ENCODE measurements at places on chromosomes 5 and 9. TPM values are rescaled to one million over a fixed set of nuclear protein-coding genes. Genes with fewer than 3 reads are reported as not detected.

CCNJL gene
- 0.03 TPM for polyA plus RNA-seq

GABRA1 gene
- not detected for polyA plus RNA-seq

SLC1A3 gene
- polyA plus RNA-seq: 1.2 TPM

TMEM252 gene
- polyA plus RNA-seq: not detected

CCL28 gene
- 0.32 TPM for polyA plus RNA-seq

C9 gene
- not detected for polyA plus RNA-seq

GRXCR2 gene
- polyA plus RNA-seq: not detected

PCDHGA1 gene
- not detected for polyA plus RNA-seq

GPR150 gene
- polyA plus RNA-seq: not detected

NSD1 gene
- polyA plus RNA-seq: 19.0 TPM

PCDHGA5 gene
- not detected for polyA plus RNA-seq

PRUNE2 gene
- polyA plus RNA-seq: 1.5 TPM

TMEM174 gene
- not detected for polyA plus RNA-seq

PCDHA3 gene
- polyA plus RNA-seq: not detected

ERAP2 gene
- polyA plus RNA-seq: 20.4 TPM

GRCh38 chr5:141172381-141173204 is at the start of gene PCDHB7:
TSS of gene PCDHB7 (plus strand) at chr5:141172644. CDS start at chr5:141172836, 192 bp downstream.
- no peak for DNase-seq

DNA sequence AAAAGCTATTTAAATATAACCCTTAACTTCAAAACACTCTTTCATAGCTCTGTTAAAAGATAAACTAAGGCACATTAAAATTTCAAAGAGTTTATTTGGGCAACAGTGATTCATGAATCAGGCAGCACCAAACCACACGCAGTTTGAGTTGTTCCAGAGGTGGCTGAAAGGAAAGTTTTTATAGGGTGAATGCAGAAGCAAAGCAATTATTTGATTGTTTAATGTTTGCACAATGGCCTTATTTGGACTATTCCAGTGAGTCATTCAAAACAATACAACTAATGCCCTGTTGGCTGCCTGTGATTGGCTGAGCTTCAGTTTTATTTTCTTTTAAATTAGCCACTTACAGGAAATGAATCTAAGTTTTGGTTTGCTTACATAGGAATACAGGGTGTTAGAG is 125.3 kb downstream of the CEP120 start:
- no peak for DNase-seq

DNA sequence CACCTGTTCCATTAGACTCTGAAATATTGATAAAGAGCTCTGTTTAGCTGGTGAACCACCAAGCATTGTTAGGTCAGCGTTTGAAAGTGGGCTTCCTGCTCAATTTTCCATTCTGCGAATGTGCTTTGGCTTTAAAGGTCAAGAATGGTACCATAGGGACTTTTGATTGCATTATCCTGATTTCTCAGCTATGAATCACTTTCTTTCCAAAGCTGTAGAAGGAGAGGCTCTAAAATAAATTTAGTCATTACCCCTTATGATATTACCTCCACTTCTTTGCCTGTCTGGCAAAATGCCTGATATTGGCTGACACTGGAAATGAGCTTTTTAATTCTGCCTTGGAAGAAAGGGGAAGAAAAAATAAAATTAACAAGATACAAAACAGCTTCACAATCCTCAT is 237.2 kb upstream of the CTNND2 start:
- DNase-seq: no peak

GRCh38 chr5:151259931-151260330 is 6.9 kb downstream of the GM2A start:
- no peak for DNase-seq

- DNase-seq: no peak
Observed at GRCh38 chr5:155826611-155827507, 500.1 kb upstream of the SGCD start.

DNA sequence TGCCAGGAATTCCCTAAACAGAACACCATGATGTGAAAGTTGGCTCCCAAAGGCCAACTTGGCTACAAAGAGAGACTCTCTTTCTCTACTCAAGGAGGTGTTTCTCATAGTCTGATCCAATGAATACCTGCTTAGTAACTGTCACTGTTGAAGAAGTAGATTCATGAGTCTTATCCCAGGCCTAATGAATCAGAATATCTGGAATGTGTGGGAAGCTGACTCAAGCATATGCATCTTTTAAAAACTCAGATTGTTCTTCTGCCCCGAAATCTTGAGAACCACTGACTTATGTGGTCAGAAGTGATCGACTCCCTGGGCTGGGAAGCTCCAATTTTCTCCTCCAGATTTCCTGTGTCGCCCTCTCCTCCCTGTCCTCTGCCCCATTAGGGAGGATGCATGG is 345.6 kb downstream of the PLK2 start:
- DNase-seq: no peak

DNA sequence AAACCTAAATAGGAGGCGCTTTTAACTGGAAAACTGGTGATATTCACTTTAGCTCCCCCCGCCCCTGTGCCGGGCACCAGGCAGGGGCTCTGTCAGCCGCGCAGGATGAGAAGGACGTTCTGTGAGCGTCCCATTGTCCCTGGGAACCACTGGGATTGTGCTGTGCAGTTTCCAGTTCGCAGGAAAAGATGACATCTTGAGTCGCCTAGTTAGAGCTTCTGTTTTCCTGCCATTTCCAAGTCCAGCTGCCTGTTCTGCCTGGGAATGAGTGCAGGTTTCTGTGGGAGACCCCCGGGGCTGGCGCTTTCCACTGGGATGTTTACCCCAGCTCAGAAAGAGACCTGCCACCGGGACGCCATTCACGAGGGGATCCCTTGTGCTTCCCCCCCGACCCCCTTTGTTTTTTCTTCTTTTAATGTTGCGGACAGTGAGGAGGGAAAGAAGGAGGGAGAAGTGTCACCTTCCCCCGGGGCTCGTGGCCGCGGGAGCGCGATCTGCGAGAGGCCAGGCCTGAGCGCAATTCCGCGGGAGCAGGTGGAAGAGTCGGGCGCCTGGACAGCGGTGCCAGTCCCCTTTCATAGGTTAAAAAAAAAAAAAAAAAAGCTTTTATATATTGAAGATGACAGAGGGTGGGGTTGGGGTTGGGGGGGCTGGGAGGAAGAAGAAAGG is 121.5 kb downstream of the RMI1 start:
- DNase-seq: no peak

GRCh38 chr5:126027149-126027548 is 396.1 kb upstream of the GRAMD2B start:
- DNase-seq: no peak

GRCh38 chr5:143427122-143427735 is 23.7 kb upstream of the NR3C1 start:
- DNase-seq: no peak

DNA sequence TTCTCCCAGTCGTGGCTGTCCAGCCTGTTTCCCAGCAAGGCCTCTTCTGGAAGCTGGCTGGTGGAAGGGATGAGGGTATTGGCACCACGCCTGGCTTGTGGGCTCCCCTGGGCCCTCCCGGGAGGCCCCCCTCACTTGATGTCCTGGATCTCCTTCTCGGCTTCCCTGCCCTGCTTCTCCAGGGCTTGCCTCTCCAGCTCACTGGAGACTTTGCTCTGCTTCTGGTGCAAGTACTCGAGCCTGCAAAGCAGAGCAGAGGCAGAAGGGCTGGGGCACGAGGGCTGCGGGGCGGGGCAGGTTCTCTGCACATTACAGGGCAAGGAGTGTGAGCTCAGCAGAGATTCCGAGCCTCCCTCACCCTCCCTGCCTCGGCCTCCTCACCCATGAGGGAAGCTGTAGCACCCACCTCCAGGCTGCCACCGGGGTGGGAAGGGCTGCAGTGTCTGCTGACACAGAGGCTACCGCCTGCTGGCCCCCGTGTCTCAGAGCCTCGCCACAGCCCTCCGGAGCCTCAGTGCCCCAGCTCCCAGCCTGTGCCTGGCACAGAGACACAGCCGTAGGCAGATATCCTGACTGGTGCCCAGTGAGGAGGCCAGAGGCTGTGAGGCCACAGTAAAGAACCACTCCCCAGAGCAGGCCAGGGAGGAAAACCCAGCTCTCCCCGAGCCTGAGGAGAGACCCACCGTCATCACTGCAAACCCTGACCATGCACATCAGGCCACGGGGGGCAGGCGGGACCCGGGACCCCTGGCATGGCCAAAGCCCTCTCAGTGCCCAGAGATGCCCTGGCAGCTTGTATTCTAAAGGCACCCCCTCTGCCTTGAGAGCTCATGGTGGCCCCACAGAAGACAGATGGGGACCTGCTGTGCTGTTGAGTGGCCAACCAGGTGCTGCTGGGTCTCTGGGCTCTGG is 7.2 kb downstream of the SNAPC4 start:
- DNase-seq: no peak

- DNase-seq: no peak
Observed at GRCh38 chr9:112245126-112245525, 70.0 kb upstream of the SUSD1 start.

DNA sequence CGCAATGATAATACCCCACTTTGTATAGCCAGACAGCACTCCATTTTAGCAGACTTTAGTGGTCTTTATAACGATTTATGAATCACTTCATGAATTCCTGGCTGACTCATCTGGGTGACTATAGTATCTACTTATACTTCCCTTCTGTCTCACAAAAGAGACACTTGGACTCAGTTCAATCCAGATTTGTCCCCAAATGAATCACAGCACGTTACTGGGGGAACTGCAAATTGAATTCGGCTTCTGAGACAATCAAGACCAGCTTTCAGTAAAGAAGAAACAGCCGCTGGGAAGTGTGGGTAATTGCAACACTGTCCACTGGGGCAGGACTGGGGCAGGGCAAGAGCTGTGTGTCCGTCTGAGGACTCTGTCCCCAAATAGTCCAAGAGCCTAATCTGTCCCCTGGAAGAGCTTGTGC is 337.3 kb upstream of the RFX3 start:
- DNase-seq: peak; percentile 1

DNA sequence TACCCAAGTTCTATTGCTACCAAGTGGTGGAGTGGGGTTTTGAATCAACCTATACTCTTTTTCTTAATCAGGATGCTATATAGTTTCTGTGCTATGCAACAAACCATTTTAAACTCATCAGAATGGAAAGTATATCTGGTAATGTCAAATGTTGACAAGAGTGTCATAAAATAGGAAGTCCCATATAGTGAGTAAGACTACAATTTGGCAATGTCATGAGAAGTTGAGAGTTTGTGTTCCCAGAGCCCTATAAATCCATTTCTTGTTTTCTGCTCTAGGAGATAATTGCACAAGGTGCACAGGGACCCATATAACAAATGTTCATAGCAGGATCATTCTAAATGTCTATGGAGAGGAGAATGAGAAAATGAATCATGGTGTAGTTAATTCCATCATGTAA is 109.8 kb upstream of the TXNDC8 start:
- DNase-seq: peak; percentile 3

GRCh38 chr5:101346906-101347305 is 443.8 kb upstream of the ST8SIA4 start:
- DNase-seq: no peak

- DNase-seq: no peak
Observed at GRCh38 chr5:5340206-5340729, 82.2 kb upstream of the ICE1 start.

GRCh38 chr9:103988821-103989220 is 105.3 kb upstream of the SMC2 start:
- DNase-seq: no peak

- no peak for DNase-seq
Observed at GRCh38 chr5:87113861-87114260, 153.8 kb upstream of the RASA1 start.

DNA sequence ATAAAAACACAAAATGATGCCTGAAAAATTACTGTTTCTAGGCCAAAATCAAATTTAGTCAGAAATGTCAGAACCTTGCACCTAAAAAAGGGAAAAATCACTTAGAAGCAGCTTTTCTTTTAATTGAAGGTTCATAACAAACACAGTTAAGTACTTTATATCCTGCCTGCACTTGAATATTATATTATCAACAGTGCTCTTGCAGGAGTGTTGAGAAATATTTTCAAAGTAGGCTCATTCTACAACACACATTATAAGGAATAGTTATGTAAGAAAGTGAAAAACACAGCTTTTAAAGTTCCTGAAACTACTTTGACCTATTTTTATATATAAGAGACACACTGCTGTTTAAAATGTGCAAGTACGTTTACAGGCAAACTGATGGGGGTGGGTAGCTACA is 8.3 kb downstream of the EDIL3 start:
- no peak for DNase-seq

- no peak for DNase-seq
Observed at GRCh38 chr9:80797101-80797829, 892.1 kb downstream of the TLE1 start.

DNA sequence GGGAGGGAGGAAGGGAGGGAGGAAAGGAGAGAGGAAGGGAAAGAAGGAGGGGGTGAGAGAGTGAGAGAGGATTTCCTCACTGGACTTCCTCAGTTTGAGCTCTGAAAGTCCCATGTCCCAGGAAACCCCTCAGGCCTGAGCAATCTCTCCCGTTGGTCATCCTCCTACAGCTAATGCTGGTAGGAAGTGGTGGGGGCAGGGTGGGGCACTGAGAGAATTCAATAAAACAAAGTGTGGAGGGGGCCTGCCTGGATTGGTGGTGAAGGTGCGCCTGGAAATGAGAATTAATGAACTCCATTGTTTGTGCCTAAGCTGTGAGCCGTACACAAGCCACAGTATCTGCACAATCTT is 195.0 kb downstream of the RGS3 start:
- DNase-seq: no peak

DNA sequence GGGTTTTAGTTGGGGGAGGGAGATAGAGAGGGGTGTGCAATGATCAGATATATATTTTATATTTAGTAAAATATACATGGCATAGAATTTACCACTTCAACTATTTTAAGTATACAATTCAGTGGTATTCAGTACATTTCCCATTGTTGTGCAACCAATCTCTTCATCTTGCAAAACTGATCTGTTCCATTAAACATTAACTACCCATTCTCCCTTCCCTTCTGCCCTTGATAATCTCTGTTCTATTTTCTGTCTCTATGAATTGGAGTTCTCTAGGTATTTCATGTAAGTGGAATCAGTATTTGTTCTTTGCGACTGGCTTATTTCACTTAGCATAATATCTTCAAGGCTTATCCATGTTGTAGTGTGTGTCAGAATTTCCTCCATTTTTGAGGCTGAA is 38.6 kb downstream of the TGFBI start:
- DNase-seq: no peak

- no peak for DNase-seq
Observed at GRCh38 chr5:133865113-133865512, 103.3 kb downstream of the C5orf15 start.

GRCh38 chr9:72327631-72328030 is 37.4 kb downstream of the ZFAND5 start:
- no peak for DNase-seq

DNA sequence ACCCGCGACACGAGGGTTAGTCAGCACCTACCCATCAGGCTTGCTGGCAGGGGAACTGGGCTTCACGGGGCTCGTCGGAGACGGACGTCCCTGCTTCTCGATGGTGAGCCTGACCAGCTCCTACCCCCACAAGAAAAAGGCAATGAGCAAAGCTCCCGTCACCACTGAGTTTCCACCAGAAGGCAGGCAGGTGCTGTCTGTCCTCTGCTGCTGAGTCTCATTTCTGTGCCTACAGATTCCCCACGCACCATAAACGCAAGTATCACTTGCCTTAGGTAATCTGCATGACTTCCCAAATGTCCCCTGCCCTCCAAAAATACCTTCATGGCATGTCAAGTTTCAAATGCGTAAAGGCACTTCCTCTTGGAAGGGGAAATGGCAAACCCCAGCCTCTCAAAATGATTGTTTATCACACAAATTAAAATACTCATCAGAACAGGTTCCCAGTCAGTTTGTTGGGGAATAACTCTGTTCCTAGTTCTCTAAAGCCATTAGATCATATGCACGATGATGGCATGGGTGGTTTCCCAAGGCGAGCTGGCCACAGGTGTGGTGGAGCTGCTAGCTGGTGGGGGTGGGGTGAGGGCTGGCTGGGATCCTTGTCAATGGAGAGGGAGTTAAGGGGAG is 85.0 kb downstream of the PRRT1B start:
- DNase-seq: peak; percentile 70

All from CD14-positive monocyte (primary cell).